ENCODE measurements at places on chromosomes 6 and 20. TPM values are rescaled to one million over a fixed set of nuclear protein-coding genes. Genes with fewer than 3 reads are reported as not detected.

GRCh38 chr6:16594849-16595248, 166.4 kb downstream of the ATXN1 start:
- no peak for DNase-seq

- no peak for DNase-seq
Observed at GRCh38 chr6:44255105-44255808, 2.1 kb downstream of the SLC35B2 start.

GRCh38 chr20:38007526-38007925, 25.7 kb downstream of the TTI1 start:
- no peak for DNase-seq

- no peak for DNase-seq
Observed at GRCh38 chr6:119395192-119395591, 45.6 kb upstream of the MAN1A1 start.

- DNase-seq: no peak
Observed at GRCh38 chr20:12095180-12095920, 177.7 kb downstream of the BTBD3 start.

GRCh38 chr6:62150048-62150663, 135.9 kb downstream of the KHDRBS2 start:
- no peak for DNase-seq

DNA sequence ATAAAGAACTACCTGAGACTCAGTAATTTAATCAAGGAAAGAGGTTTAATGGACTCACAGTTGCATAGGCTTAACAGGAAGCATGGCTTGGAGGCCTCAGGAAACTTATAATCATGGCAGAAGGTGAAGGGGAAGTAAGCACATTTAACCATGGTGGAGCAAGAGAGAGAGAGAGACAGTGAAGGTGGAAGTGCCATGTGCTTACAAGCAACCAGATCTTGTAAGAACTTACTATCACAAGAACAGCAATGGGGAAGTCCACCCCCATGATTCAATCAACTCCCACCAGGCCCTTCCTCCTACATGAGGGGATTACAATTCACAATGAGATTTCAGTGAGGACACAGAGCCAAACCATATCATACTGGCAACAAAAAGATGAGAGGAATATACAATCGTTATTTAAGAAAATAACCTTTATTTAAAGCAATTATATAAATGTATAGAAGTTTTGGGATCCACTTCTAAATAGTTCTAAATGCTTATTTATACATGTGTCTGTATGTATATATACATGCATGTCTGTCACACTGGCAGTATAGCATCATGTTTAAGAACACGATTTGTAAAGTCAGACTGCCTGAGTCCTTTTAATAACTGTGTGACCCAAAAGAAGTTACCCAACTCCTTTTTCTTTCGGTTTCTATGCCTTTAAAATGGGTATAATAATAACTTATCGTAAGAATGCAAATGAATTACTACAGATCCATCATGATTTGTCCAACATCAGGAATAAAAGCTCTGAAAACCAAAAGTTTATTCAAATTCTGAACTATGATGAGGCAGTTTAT, 255.7 kb upstream of the THEMIS start:
- no peak for DNase-seq

DNA sequence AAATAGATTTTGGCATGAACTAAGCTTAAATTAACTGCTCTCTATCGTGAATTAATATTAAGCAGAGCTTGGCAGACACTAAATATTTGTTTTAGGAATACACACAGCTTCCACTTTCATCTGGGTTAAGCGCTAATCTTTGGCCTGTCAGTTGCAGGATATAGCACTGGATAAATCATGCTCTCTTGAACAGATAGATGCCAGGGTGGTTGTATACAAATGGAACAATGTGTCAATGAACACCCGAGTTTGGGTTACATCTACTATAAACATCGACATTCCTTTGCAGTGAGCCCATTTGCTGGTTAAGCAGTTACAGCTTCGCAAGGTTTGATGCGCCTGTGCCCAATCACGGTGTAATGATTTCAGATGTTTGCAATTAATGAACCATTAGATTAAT, 338.2 kb upstream of the ZFP64 start:
- no peak for DNase-seq

DNA sequence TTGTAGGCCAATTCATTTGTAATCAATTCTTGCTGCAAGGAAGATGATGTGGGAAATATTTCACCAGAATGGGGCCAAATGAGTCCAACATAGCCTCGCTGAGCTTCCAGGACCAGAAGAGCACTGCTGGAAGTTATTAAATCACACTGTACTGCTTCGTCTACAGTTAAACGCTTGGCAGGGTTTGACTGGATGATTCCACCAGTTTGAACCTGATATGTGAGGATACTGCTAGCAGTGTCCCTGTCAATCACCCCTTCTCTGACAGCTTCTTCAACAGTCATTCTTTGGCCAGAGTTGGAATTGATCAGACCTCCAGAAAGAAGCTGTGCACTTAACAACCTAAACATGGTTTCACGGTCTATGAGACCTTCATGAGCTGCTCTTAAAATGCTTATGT, 34.4 kb downstream of the DST start:
- DNase-seq: no peak

- DNase-seq: no peak
Observed at GRCh38 chr6:118744261-118744941, 93.0 kb upstream of the CEP85L start.

GRCh38 chr20:63748934-63749270, 9.3 kb downstream of the SLC2A4RG start:
- no peak for DNase-seq

GRCh38 chr6:144278659-144279314, 6.3 kb upstream of the UTRN start:
- DNase-seq: no peak

DNA sequence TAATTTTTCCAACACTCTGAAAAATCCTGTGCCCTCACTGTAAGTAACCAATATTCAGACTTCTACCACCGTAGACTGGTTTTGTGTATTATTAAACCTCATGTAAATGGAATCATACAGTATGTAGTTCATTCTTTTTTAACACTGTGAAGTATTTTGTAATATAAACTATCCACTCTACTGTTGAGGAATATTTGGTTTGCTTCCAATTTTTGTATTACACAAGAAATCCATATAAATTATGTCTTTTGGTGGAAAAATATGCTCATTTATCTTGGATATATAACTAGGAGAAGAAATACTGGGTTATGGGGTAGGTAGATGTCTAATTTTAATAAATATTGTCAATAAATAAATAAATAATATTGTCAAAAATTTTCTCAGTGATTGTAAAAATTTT, 116.8 kb downstream of the CHD6 start:
- no peak for DNase-seq

GRCh38 chr20:19368351-19368750, 155.9 kb downstream of the SLC24A3 start:
- DNase-seq: no peak

DNA sequence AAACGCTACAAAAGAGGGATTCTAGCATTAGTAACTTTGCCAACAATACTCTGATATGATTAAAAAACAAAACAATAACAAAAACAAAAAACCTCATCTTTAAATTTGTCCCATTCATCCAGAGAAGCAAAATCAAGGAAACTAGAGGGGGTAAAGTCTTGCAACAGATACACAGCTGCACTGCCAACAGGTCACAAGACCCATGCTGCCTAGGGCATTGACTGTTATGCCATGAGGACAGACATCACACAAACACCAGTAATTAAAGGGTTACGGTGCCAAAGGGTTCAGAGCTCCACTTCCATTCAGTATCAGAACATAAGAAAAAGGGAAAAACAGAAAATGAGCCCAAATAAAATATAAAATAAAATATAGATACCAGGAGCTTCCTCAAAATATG, 1.6 kb downstream of the TBC1D20 start:
- no peak for DNase-seq

DNA sequence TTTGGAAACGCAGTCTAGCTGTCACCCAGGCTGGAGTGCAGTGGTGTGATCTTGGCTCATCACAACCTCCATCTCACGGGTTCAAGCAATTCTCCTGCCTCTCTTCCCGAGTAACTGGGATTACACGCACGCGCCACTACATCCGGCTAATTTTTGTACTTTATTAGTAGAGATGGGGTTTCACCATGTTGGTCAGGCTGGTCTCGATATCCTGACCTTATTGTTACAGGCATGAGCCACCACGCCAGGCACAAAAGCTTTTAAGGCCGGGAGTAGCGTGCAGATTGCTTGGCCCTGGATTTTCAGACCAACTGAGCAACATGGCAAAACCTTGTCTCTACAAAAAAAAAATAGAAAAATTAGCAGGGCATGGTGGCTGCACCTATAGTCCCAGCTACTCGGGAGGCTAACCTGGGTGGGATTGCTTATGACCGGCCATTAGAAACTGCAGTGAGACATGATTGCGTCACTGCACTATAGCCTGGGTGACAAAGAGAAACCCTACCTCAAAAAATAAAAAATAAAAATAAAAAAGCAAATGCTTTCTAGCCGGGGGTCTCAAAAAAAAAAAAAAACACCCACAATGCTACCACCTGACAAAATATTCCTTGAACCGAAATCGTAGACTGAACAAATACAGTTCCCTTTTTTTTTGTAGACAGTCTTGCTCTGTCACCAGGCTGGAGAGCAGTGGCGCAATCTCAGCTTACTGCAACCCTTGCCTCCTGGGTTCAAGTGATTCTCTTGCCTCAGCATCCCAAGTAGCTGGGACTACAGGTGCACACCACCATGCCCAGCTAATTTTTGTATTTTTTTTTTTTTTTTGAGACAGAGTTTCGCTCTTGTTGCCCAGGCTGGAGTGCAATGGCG, 15.0 kb downstream of the RBM39 start:
- DNase-seq: no peak

DNA sequence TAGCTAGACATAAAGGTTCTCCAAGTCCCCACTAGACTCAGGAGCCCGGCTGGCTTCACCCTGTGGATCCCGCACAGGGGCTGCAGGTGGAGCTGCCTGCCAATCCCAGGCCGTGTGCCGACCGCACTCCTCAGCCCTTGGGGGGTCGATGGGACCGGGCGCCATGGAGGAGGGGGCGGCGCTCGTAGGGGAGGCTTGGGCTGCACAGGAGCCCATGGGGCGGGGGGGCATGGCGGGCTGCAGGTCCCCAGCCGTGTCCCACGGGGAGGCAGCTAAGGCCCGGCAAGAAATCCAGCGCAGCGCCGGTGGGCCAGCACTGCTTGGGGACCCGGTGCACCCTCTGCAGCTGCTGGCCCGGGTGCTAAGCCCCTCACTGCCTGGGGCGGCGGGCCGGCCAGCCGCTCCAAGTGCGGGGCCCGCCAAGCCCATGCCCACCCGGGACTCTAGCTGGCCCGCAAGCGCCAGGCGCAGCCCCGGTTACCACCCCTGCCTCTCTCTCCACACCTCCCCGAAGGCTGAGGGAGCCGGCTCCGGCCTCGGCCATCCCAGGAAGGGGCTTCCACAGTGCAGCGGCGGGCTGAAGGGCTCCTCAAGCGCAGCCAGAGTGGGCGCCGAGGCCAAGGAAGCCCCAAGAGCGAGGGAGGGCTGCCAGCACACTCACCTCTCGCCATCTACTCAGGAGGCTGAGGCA, 26.5 kb upstream of the ID1 start:
- no peak for DNase-seq

- DNase-seq: no peak
Observed at GRCh38 chr6:13865141-13865540, 50.8 kb upstream of the MCUR1 start.

- DNase-seq: no peak
Observed at GRCh38 chr20:63493563-63494020, 5.3 kb downstream of the EEF1A2 start.

DNA sequence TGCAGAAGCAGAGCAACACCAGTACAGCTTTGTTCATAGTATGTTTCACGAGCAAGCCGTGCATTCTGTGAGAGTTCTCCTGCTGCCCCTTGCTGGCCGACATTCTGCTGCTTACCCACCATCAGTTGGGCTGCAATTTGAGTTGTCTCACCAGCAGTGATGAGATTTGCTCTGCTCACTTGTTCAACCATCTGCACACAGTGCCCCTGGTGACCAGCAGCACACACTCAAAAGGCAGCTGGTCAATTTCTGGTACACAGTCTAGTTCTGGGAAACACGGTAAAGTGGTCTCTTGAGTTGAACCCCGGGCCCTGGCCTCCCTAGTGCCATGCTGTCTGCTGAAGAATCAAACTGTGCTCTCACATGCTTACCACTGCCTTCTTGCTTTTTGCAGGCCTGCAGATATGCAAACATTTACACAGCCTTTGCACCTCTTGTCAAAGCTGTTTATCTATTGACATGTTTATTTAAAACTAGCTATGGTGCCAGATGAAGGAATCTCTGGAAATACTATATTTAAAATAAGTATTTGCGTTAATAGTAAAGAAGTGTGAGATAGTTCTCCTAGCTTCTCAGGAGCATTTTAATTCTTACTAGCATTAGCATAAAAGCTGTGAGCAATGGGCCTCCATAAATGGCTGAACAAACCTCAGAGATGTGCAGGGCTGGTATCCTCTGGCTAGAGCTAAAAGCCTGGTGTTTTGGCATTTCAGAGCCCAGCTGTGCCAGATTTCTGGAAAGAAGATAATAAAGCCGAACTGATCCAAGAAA, 234.3 kb downstream of the ARHGAP18 start:
- no peak for DNase-seq

DNA sequence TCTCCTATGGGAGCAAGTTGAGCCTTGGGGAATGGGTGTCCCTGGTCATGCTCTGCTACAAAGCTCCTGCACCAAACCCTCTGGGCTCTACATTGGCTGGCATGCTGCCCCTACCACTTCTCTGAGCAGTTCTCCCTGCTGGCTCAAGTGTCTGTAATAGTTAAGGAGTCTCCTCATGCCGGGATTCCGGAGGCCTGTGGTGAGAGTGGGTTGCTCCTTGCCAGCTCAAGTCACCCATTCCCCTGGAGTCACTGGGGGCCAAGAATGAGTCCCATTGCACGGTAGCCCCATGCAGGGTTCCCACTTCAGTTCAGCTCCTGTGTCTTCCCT, 173.9 kb downstream of the PRDM13 start:
- no peak for DNase-seq

GRCh38 chr6:113017353-113017752, 670.2 kb downstream of the RFPL4B start:
- no peak for DNase-seq

COL12A1 gene
- polyA plus RNA-seq: 6.2 TPM

RCAN2 gene
- 51.0 TPM for polyA plus RNA-seq

TINAG gene
- 0.22 TPM for polyA plus RNA-seq

PRICKLE4 gene
- 1.6 TPM for polyA plus RNA-seq

BPI gene
- not detected for polyA plus RNA-seq

DEF6 gene
- polyA plus RNA-seq: 2.7 TPM

GRIK2 gene
- polyA plus RNA-seq: 0.13 TPM

PPP1R3D gene
- polyA plus RNA-seq: 6.1 TPM

NKX2-4 gene
- polyA plus RNA-seq: not detected

SLC17A9 gene
- polyA plus RNA-seq: 8.3 TPM

C6orf118 gene
- polyA plus RNA-seq: 0.03 TPM

GRM1 gene
- polyA plus RNA-seq: 0.26 TPM

NMBR gene
- not detected for polyA plus RNA-seq

DHX35 gene
- 5.1 TPM for polyA plus RNA-seq

Measured in heart right ventricle (tissue), 16 donors.